KBM-7 (cell line): ENCODE measurements at places on chromosomes 5 and 9.

GRCh38 chr9:135655317-135655716, 7.8 kb upstream of the LCN9 start:
- DNase-seq = no peak

- no peak for DNase-seq
These were observed 31.6 kb upstream of the DTWD2 start for GRCh38 chr5:119019949-119020348.

DNA sequence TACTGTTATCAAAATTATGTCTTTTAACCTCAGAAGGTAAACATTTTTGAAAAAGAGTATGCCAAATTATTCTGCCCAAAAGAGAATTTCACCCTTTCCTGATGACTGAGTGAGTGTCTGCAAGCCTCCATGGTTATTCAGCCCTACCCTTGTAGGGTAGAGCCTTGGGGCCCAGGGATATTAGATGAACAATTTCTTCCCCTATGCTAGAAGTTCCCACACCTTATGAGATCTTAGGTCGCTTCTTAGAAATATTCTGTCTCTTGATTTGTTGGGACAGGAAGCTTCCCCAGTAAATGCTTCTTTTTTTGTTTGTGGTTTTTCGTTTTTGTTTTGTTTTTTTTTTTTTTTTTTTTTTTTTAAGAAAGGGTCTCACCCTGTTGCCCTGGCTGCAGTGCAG, 3.1 kb downstream of the CRB2 start:
- no peak for DNase-seq

GRCh38 chr9:130782886-130783530, 52.0 kb upstream of the ABL1 start:
- no peak for DNase-seq

DNA sequence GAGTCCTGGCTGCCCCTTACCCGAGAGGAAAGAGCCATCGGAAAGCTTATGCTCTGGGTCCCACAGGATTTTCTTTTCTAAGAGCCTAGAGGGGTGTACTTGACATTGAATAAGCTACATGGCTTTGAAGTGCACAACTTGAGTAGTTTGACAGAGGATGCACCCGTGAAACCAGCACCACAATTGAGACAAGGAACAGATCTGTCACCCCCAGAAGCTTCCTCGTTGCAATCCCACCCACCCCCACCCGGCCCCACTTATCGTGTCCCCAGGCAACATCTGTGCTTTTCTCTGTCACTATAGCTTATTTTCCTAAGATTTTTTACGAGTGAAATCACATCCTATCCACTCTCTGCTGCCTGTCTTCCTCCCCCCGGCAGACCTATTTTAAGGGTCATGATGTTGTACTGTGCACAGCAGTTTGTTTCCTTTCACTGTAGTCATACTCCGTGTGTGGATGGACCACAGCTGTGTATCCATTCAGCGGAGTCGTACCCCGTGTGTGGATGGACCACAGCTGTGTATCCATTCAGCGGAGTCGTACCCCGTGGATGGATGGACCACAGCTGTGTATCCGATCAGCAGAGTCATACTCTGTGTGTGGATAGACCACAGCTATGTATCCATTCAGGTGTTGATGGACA, 8.8 kb upstream of the FCN2 start:
- no peak for DNase-seq

- DNase-seq = no peak
These were observed 724 bp downstream of the NDUFS6 start for GRCh38 chr5:1801967-1802295.

DNA sequence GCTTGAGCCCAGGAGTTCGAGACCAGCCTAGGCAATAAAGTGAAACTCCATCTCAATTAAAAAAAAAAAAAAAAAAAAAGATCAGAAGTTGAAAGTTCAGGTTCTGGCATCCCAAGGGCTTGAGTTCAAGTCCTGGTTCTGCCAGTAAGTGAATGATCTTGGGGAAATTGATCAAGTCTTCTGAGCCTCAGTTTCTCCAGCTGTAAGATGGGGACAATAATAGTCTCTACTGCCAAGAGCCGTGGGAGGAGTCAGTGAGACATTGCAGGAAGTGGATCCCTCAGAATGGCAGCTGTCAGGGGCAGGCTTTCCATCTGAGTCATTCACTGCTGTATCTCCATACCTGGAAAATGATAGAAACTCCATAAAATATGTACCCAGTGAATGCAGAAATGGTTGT, 37.8 kb upstream of the FUBP3 start:
- no peak for DNase-seq

DNA sequence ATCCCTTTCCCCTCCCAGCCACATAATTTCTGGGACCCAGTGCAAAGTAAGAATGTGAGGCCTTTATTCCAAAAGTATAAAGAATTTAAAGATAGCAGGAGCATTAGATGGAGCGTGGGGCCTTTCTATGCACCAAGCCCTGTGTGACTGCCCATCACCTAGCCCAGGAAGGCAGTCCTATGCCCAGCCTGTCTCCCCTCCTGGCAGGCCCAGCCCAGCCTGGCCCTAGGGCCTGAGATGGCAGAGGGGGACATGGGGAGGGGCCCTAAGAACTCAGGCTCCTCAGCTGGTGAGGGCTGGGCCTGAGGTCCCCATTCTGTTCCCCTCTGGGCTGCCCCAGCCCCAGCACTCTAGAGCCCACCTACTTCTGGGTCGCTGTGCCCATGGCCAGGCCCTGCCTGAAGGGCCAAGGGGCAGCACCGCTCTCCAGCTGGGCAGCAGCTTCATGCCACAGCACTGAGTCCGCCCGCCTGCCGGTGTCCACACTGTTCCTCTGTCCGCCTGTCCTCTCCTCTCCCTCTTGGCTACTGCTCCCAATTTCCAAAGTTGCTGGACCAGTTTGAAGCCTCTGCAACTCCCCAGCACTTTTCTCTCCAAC, 995 bp upstream of the SLC23A1 start:
- DNase-seq = no peak

DNA sequence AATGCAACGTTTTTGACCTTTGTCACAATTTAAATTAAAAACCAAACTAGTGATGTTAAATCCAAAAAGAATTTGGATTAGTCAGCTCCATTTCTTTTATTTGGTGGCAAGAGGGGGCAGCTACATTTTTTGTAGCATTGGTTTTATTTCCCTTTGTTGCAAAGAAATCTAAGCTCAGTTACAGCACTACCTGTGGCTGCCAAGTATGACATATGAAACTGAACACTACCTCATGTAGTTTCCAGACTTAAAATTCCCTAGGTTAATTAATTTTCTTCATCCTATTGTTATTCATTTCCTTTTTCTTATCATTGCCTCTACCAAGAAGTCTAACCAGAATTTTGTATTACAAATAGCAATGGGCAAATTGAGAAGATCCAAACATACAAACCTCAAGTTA, 393.5 kb downstream of the BRINP1 start:
- no peak for DNase-seq
